ENCODE measurements at places on chromosomes 7 and 10.

- no peak for DNase-seq
Observed at GRCh38 chr10:77637532-77638320, at the start of gene KCNMA1. KCNMA1 (minus strand) TSS chr10:77637808.

- no peak for DNase-seq
Observed at GRCh38 chr10:85067955-85068354, 739.6 kb downstream of the CCSER2 start.

DNA sequence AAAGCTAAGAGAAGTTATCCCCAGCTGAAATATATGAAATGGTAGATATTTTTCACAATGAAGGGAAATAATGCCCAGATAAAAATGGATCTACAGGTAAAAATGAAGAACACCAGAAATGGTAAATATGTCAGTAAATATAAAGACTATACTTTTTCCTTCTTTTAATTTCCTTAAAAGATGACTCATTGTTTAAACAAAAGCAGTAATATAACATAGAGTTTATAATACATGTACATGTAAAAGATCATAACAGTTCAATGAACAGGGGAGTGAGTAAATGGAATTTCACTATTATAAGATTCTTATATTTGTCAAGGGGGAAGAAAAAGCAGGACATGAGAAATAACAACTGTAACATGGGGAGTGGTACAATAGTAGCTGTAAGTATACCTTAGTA, 7.4 kb downstream of the POT1 start:
- no peak for DNase-seq

DNA sequence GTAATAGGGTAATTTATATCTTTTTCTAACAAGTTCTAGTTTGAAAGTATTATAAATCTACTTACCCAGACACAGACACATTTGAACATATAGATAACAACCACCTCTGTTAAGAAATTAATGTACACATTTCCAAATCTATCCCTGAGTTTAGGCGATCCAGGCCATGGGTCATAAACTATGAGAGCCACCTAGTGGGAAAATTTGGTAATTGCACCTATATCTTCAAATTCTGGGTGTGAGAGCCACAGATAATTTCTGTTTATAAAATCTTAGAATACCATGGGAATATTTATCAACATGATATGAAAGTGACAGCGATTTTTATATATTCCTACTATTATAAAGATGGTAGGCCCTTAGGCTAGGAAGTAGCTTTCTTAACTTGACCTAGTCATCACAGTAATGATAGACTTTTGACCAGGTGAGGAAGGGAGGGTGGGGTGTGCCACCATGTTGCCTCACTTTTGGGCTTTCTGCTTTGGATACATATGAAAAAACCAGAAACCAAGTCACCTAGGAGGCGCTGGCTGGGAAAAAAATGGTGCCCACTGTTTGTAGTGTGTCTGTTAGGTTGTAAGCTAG, 8.0 kb upstream of the EPHA1 start:
- peak; percentile 69 for DNase-seq

GRCh38 chr10:67225226-67225625, 299.4 kb downstream of the LRRTM3 start:
- DNase-seq = no peak

DNA sequence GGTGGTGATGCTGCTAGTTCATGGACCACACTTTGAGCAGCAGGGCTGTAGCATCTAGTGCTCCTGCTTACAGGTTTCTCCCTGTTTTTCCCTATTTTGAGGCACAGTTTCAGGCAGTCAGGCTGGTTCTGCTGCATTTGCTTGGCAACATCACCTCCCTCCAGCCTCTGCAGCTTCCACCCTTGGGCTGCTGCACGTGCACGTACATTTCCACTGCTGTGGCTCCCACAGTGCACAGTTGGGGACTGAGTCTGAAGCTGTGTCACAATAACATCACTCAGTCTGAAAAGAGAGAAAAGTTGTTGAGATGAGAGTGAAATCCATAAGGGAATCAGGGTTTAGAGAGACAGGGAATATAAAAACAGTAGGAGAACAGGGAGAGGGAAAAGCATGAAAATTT, 230.7 kb upstream of the FZD1 start:
- DNase-seq = no peak

- no peak for DNase-seq
Observed at GRCh38 chr10:111944331-111944730, 239.2 kb downstream of the GPAM start.

DNA sequence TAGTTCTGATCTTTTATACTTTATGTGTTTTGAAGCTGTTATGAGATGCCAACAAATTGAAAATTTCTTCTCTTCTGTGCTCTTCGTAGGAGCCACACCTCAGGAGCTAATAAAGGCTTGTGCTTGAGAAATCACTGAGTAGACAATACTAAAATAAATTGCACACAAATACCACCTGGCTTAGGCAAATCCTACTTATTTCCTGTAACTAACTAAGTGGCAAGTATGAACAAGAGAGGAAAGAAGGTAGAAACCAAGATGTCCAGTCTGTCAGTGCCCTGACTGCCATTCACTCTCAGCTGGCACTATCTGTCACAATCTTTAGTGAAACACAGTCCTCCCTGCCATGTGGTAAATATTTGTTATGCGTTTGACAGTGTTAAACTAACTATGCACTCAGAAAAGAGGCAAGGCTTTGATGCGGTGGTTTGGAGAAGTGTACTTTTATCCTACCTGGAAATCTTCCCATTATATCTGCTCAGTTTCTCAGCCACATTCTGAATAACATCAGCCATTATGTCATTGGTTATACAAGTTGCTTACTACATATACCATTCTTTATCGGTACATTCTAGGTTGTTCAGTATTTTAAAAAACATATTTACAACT, 293.4 kb upstream of the VWC2 start:
- no peak for DNase-seq

DNA sequence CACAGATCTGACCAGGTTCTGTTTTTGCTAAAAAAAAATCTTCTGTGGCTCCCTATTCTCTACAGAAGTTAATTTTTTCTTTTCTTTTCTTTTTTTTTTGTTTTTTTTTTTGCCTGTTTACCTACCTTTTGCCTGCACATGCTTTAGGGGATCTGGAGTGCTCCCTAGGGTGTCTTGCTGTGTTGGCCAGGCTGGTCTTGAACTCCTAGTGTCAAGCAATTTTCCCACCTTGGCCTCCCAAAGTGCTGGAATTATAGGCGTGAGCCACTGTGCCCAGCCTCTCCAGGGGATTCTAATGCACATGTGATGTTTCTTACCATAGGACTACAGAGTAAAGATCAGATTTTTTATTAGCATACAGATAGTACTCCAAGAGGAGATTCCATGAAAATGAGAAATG, 10.6 kb downstream of the CCSER2 start:
- DNase-seq = no peak

GRCh38 chr10:25753776-25754175, 180.3 kb upstream of the MYO3A start:
- no peak for DNase-seq

- DNase-seq = no peak
Observed at GRCh38 chr7:87083865-87084519, 24.5 kb upstream of the ELAPOR2 start.

DNA sequence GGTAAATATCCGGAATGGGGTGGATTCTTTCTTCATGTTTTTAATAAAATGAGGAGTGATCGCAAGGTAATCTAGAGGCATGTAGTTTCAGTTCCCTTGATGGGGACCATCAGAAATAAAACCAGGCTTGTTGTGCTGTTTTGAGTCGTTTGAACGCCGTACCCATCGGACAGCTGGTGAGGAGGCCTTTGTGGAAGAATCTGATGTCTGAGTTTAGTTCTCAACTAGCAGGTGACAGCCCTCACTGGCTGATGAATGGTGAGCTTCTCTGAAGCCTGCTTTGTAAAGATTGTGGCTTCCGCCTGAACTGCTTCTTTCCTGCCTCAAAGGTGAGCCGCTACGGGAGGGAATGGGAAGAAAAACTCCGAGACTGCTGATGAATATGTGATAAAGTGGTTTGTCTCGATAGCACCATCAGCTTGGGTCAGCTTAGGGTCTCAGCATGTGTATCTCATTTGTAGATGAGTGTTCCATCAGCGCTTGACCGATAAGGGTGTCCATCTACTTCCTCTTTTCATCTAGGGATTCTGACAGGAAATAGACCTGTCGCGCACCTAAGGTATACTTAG, 977 bp downstream of the TMEM248 start:
- DNase-seq = peak; percentile 40

DNA sequence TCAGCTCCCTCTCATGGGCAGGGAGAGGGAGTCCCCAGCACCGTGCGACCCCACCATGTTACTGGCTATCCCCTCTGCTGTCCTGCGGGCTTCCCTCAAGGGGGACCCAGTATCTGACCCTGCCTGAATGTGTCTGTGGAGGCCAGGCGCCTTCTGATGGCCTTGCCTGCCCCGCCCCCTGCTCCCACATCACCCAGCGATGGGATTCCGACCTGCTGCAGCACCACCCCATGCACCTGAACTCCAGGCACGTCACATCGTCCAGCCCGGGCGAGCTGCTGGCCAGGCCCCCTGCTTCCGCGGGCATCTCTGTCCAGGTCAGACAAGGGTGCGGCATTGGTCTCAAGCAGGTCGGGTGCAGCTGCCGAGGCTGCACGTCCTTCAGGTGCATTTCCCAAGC, 19.0 kb downstream of the LRRC27 start:
- DNase-seq = no peak

DNA sequence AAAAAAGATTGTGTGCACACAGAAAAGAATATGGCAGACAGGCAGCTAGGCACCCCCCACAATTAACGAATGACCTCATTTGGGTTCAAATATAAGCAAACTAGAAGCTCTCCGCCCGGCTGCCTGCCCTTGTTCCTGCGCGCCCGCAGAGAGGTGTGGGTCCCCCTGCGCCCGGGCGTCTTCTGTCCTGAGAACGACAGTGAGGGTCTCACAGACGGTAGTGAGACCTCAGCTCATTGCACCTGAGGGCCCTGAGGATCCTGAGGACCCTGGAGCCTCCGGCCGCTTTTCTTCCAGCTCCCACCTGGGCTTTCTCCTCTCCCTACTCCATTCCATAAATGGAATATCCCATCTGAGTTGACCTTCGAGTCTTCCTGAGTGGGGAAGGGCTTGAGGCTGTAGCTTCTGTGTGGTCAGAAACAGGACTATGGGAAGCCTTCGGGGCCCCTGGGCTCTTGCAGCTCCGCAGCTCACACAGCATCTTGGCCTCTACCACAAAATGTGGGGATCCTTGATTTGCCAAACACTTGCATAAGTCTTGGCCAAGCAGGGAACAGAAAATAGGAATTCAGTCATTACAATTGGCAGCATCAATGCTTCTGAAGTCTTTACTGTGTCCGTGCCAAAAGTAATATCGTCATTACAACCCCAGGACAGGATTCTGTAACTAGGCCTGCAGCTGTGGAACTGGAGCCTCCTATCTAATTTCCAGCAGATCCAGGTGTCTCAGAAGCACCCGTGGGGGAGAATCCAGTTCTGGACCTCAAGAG, 43.8 kb downstream of the JAKMIP3 start:
- DNase-seq = no peak

- DNase-seq = no peak
Observed at GRCh38 chr10:21297603-21298383, 227.7 kb downstream of the SKIDA1 start.

DNA sequence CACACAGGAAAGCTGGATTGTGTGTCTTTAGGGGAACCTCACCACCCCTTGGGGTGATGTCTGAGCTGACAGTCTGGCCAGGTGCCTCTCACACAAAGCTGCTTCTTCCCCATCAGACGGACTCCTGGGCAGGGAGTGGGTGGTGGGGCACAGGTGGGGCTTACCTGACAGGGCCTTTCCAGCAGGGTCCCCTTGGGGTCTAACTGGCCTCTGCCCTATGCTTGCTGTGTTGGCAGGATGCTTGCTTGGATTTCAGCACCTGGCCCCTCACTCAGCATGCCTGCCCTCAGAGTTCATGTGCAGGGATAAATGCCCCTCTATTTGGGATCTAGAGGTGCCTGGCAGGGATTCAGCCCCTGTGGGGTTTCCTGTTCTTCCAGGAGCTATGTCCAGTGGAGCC, 496.9 kb upstream of the ZMIZ1 start:
- DNase-seq = no peak

GRCh38 chr7:79683185-79683890, 229.9 kb upstream of the MAGI2 start:
- DNase-seq = no peak

DNA sequence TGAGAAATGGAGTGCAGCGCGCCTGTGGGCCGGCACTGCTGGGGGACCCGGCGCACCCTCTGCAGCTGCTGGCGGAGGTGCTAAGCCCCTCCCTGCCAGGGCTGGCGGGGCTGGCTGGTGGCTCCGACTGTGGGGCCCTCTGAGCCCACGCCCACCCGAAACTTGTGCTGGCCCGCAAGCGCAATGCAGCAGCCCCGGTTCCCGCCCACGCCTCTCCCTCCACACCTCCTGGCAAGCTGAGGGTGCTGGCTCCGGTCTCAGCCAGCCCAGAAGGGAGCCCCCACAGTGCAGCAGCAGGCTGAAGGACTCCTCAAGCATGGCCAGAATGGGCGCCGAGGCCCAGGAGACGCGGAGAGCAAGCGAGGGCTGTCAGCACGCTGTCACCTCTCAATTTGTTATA, 1063.0 kb upstream of the AUTS2 start:
- no peak for DNase-seq

GRCh38 chr10:18713077-18713476, 53.8 kb downstream of the ARL5B start:
- DNase-seq = no peak

DNA sequence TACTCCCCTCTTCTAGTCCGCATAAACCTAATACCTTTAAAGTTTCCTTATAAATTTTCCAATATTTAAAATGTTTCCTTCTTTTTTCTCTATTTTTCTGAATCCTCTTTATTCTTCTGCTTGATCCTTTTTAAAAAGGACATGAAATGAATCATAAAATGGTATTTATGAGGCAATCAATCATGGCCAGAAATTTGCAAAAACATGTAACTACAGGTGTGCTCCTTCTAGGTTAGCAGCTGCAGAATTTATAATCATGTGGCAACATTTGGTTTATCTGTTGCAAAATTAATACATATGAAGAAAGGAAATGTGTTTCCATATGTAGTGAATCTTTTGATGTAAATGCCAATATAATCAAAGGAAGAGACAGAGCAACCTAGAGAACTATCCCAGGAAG, 1008.5 kb downstream of the ANKRD7 start:
- DNase-seq = no peak
